ENCODE measurements at places on chromosomes 2 and 18. TPM values are rescaled to one million over a fixed set of nuclear protein-coding genes. Genes with fewer than 3 reads are reported as not detected.

Gene DYSF
- polyA plus RNA-seq, result 0.12 TPM

Gene AGBL5
- polyA plus RNA-seq, result 10.0 TPM

Gene MC5R
- not detected for polyA plus RNA-seq

Gene BOLL
- polyA plus RNA-seq, result not detected

Gene NT5C1B
- polyA plus RNA-seq, result not detected

Gene TMEM247
- not detected for polyA plus RNA-seq

Gene PAX3
- polyA plus RNA-seq, result not detected

Gene ARMC9
- polyA plus RNA-seq, result 0.27 TPM

Gene KCNG2
- not detected for polyA plus RNA-seq

Gene GCG
- not detected for polyA plus RNA-seq

Gene CTAGE1
- not detected for polyA plus RNA-seq

Gene KCNS3
- polyA plus RNA-seq, result not detected

Gene SERPINB4
- polyA plus RNA-seq, result not detected

Gene MGAT5
- 36.4 TPM for polyA plus RNA-seq

Gene UGT1A7
- not detected for polyA plus RNA-seq

Gene DAPL1
- not detected for polyA plus RNA-seq

Gene ZC3H6
- 4.4 TPM for polyA plus RNA-seq

Gene STRADB
- polyA plus RNA-seq, result 14.6 TPM

Gene CROCC2
- polyA plus RNA-seq, result not detected

Gene HOXD3
- polyA plus RNA-seq, result not detected
